Gastrocnemius medialis (tissue), 4 donors: ENCODE measurements at places on chromosomes 6 and 20.

DNA sequence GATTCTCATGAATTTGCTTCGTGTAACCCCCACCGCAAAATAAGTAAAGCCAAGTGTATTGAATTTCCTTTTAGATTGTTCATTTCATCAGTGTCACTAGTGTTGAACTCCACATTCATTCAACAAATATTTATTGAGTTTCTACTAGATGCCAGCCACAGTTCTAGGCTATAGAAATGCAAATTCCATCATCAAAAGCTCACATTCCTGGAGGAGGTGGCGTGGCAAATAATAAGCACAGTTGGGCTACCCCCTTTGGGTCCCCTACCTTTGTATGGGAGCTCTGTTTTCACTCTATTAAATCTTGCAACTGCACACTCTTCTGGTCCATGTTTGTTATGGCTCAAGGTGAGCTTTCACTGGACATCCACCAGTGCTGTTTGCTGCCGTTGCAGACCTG lies 12.7 kb upstream of the ME1 start:
- DNase-seq, result no peak

DNA sequence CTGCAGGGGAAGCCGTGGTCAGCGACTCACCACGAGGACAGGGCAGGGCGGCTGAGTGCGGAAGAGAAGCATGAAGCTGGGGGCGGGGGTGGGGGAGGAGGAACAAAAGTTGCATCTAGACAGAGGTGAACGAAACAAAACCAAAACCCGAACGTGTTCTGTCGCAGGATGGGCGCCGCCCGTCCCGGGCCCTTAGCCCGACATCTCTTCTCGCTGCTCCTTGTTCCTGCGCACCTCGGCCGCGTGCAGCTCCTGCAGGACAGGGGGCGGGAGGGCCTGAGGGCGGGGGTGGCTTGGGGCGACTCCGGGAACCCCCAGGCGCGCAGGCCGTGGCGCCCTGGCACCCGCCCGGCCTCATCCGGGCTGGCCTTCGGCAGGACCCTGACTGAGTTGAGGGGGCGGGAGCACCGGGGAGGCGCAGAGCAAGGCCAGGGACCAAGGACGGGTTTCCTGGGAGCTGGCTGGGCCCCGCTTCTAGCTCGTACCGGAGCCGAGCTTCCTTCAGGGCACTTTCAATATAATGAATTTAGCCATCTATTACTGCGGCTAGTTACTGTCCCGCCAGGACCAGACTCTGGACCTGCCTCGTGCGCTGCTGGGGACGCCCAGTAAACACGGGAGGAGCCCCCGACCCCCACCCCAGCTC lies 12.0 kb downstream of the STMN3 start:
- no peak for DNase-seq

DNA sequence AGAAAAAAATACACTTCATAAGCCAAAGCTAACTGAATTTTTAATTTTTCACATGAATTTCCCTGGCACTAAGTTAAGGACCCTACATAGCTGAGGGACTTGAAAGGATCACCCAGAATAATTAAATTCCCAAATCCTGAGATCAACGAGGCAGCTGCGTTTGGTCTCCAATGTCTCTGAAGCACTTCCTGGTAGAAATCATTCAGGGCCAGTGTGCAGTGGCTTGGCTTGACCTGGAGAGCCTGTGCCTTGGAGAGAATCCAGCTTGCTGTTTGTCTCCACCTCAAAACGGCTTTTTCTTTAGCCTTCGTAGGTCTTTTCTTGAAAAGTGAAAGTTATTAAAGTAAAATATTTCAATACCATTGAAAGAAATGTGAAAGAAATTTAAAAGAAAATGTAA lies 92.4 kb downstream of the SMOC2 start:
- DNase-seq, result peak; percentile 35

- no peak for DNase-seq
These were observed 150.4 kb downstream of the MRPL14 start for GRCh38 chr6:43976706-43977403.

DNA sequence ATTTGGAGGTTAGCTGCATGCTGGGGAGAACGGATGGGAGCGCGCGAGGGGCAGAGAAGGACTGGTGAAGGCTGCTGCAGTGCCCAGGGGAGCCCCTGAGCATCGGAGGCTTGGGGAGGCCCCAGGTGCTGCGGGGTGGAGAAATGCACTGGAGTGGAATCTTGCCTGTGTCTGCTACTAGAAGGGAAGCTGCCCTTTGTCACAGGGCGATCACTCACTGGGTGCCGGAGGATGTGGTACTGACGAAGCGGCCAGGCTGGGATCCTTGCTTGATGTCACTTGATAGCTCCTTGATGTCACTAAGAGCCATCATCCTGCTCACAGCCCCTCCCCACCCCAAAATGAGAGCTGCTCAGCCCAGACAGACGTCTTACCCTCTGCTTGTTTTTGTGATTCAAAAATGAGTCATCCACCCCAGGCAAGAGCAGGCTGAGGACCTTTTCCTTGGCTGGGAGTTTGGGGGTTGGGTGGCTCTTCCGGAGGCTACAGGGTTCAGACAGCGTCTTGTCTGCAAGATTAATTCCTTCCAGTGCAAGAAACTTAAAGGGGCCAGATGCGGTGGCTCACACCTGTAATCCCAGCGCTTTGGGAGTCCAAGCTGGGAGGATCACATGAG lies 62.6 kb upstream of the PMEPA1 start:
- DNase-seq, result no peak

- no peak for DNase-seq
These were observed 373.9 kb upstream of the ID4 start for GRCh38 chr6:19463250-19463649.

DNA sequence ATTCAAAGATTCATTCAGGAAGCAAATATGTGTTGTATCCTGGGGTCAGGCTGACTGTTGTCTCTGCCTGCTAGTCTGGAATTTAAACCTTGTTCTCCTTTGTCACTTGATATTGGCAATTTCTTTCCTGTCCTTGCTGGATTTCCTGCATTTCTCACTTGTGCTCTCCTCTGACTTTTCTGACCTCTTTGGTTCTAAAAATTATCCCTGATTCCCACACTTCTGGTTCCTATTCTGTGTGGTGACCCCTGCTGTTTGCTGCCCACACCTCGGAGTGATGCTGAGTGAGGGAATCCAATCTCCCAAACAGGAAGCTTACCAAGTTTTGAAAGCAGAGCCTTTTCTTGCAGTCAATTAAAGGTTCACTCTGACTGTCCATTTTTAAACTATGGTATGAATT lies 345.3 kb downstream of the CDKAL1 start:
- DNase-seq, result no peak

DNA sequence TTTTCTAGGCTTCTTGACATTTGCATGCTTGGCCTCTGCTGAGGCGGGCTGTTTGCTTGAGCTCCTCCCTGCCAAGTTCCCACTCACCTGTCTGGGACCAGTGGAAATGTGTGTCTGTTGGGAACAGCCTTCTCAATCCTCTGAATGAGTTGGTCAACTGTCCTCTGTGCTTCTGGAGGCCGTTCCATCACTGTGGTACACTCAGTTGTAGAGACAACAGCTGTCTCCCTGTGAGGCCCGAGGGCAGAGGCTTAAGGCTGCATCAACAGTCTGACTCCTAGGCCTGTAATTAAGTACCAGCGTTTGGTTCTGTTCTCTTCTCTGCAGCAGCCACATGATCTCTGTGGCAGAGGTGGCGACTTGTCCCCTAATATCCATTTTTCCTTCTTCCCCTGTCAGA lies 110.9 kb downstream of the CDC5L start:
- no peak for DNase-seq

DNA sequence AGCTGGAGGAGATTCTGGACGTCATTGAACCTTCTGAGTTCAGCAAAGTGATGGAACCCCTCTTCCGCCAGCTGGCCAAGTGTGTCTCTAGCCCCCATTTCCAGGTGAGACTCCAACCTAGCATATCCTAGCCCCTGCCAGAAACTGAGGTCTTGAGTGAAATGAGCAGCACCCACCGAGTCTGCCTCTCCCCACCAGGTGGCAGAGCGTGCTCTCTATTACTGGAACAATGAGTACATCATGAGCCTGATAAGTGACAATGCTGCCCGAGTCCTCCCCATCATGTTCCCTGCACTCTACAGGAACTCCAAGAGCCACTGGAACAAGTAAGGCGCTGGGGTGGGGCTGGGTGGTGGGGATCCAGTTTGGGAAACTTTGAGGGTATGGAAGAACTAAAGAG lies 4.6 kb downstream of the MEA1 start:
- no peak for DNase-seq

DNA sequence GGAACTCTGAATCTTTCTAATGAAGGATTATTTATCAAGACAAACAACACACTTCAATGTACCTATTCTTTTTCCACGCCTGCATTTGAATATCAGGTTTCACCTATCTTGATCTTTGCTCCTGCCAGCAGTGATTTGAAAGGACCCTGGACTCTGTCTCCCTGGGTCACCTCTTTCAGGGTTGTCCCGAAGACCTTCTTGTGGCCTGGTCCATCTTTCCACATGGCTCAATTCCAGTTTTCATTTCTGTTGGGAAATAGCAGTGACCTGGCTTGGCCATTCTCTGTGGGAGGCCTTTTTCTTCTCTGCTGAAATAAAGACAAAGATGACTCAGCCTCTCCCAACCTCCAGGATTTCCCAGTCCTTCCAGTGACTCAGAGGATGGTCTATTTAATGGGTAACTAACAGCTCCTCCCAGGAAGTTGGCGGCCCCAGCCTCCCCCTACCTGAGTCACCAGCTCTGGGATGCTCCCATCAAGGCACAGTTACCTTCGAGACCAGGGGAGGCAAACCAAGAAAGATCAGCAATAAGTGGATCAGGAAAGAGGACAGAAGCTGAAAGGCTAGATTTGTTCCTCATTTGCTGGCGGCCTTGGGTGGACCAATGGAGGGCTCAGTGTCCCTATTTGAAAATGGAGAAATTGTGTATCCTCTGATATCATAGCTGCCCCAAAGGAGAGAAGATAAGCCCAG lies 120.2 kb upstream of the RNF24 start:
- DNase-seq, result no peak

DNA sequence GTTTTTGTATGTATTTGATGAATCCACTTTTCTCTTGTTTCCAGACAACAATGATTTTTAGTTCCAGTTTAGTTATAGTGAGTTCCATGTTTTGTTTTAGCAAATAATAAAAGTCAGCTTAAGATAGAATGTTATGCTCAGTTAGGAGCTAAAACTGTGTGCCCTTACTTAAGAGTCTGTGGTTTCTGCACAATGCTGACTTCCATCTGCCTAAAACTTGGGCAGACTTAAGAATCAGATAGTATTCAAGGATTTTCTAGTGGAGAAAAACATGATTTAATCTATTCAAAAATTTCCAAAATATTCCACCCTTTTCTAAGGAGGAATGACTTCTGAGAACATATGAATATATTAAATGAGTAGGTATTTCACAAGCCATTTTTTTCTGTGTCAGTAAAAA lies 32.8 kb downstream of the LAMA4 start:
- DNase-seq, result no peak

GRCh38 chr20:37939701-37940560 lies 37.0 kb downstream of the VSTM2L start:
- no peak for DNase-seq

- peak; percentile 43 for DNase-seq
These were observed 47.1 kb downstream of the MCUR1 start for GRCh38 chr6:13767121-13767808.

DNA sequence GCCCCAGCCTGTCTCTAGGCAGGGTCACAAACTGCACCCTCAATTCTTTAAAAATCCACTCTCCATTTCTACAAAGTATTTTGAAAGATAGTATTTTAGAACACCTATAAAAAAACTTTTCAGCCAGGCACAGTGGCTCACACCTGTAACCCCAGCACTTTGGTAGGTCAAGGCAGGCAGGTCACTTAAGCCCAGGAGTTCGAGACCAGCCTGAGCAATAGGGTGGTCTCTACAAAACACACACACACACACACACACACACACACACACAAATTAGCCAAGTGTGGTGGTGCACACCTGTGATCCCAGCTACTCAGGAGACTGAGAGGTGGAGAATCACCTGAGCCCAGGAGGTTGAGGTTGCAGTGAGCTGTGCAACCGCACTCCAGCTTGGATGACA lies 30.2 kb downstream of the SLC23A2 start:
- DNase-seq, result no peak

- peak; percentile 55 for DNase-seq
These were observed 28.9 kb downstream of the ASIP start for GRCh38 chr20:34269996-34270627.

DNA sequence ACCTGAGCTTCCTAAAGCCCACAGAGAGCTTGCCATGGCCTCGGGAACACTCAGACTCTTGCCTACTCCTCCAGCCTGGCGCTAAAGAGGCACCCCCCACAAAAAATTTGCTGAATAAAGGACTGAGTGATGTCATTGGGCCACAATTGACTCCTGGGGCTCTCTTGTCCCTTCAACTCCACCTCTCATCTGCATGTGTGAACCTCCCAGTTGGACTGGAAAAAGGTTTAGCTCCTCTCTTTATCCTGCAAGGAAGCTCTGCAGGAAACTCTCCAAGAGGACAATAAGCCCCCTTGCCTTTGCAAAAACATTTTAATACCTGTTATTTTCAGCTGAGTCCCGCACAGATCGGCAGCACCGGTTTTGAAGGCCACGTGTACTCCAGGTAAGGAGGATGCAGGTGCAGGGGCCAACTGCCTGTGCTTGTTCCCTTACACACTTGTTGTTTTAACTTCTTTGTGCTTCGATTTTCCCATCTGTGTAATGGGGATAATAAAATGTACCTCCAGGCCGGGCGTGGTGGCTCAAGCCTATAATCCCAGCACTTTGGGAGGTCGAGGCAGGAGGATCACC lies 107.3 kb downstream of the TFAP2C start:
- no peak for DNase-seq

DNA sequence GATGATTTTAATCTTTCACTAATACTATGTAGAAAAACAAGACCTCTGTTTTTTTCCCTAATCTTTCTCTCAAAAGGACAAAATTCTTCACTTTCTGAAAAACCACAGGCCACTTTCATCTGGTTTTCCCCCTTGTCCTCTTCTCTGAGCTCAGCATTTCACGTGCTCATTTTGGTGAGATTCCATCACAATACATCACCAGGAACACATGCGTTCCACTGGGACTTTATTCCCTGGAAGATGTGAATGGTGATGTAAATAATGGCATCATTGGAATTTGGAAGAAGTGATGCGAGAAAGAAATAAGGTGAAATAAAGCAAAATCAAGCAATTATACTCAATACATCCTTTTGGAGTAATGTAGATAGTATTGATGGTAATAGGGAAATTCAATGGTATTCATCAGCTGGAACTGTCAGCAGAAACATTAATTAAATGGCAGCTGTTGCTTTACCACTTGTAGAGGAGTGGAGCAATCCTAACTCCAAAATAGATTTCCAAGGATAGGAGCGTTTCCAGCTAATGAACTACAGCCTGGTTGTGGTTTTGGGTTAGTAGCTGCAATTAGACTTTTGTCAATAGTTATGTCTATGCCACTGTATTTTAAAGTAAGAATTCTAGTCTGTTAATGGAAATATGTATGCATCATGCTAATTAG lies 11.5 kb downstream of the FILIP1 start:
- peak; percentile 28 for DNase-seq

- DNase-seq, result no peak
These were observed 493.1 kb upstream of the FLRT3 start for GRCh38 chr20:14830466-14830865.

DNA sequence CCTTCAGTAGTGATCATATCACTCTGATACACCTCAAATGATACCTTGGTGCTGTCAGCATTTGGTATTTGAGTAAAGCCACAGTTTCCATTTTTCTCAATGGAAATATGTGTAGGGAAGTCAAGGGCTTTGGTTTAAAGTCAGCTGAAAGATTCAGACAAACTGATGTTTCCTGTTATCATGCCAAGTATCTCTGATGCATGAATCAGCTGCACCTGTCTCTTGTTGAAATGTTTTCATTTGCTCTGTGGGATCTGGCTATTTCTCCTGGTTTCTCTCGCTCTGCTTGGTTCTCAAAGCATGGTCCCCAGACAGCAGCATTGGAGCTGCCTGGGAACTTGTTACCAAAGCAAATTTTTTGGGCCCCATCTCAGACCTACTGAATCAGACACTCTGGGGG lies 23.5 kb downstream of the ZFP64 start:
- DNase-seq, result no peak

- DNase-seq, result no peak
These were observed 45.5 kb upstream of the SNAP25 start for GRCh38 chr20:10172998-10173655.
